ENCODE measurements at places on chromosomes 1 and 21.

DNA sequence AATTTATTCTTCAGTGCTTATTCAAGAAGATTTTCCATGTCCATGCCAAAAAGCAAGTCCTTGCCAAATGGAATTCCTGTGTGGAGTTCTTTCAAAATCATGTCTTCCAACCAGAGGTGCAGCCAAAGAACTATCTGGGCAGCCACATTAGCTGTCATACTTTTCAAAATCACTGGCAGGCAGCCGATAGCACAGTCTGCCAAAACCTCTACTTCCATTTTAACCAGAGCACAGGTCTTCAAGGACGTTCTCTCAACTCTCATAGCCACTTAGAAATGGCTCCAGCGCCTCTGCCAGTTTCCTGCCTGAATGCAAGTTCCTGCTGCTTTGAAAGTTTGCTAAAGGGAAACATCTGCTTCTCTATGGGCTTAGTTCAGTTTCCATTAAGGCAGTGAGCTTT is 975.7 kb upstream of the ADGRL4 start:
- peak; percentile 97 for DNase-seq

DNA sequence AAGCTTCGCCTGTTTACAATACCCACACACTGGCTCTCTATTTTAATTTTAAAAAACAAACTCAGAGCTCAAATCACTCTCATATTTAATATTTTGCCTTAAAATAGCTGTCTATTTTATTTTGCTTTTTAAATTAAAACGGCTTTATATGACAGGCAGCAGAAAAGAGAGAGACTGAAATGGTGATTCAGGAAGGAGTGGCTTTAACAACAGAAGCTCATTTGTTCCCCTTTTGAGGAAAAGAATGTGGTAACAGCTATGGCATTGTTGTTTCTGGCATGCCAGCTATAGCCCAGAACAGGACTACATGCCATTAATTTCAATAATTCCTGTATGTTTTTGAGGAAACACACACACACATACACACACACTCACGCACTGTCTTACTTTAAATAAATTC is 234.2 kb upstream of the PTBP2 start:
- no peak for DNase-seq

DNA sequence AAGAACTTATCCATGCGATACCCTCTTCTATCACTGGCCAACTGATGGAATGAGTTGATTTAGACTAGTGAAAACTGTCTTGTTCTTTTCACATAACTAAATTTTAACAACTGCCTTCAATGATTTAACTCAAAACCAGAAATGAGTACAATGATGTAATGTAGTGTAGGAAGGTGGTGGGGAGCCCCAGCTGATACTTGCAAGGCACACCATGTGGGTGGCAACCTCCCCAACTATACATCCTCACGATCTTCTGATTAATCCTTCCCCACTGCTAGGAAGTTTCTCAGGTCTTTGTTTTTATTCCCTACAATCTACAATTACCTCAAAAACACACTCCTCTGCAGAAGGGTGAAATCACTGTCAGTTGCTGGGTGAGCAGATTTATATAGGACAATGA is 100.7 kb downstream of the KCTD3 start:
- no peak for DNase-seq

DNA sequence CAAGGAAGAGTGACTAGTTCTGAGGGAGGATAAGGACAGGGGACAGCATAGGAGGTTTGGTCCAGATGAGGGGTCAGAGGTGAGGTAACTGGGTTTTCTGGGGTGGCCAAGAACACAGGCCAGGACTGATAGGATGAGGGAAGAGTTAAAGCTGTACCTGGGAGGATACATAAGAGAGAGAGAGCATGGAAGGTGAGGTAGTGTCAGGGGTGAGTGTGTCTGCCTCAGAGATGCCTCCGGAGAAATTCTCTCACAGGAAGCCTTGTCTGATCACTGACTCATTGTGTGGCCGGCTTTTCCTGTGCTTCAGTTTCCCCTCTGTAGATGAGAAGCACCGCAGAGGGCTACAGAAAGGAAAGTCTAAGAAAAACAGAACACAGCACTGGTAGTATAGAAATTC is 40.2 kb downstream of the FASLG start:
- peak; percentile 8 for DNase-seq

DNA sequence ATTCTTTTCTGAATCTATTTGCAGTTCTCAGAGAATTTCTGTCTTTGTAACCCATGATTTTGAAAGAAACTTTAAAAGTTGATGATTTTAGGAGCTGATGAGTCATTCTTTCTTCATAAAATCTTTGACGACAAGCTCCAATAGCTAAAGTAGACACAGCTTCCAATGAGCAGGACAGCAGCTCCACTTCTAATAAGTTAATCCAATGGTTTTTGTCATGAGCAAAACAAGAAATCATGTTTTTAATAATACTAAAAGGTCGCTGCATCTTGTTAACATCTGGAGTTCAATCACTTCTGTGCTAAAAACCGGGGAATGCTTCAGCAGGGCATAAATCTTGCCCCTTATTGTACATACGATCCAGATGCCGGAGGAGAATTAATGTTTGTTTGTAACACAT is 48.9 kb upstream of the GORAB start:
- no peak for DNase-seq

DNA sequence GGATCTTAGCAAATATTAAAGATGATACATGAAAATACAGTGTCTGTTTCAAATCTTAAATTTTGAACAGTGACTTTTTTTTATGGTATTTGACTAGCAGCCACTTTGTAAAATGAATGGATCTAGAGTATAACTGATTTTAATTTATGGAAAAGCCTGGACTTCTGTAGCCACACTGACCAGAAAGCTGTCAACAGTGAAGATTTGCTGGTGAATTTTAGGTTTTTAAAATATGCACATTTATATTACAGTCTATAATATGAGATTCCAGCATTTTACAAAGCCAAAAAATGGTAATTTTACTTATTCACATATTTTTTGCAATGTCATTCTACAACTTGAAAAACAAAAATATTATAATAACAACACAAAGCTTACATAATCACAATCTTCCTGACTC is 131.8 kb downstream of the NEGR1 start:
- no peak for DNase-seq

DNA sequence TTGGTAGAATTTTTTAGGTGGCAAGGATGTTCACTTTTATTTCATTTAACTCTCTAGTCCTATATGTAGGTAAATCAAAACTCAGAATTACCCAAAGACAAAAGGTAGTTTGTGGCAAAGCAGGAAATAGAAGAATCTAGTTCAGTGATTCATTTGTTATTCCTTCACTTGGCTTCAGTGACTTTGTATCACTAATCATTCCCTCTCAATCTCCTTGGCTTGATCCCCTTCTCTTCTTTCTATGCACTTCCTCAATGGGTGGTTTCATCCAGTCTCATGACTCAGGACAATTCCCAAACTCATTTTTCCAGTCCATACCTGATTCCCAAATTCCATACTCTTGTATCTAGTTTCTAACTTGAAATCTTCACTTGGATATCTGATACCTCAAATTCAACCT is 64.9 kb downstream of the PRKACB start:
- DNase-seq = no peak

DNA sequence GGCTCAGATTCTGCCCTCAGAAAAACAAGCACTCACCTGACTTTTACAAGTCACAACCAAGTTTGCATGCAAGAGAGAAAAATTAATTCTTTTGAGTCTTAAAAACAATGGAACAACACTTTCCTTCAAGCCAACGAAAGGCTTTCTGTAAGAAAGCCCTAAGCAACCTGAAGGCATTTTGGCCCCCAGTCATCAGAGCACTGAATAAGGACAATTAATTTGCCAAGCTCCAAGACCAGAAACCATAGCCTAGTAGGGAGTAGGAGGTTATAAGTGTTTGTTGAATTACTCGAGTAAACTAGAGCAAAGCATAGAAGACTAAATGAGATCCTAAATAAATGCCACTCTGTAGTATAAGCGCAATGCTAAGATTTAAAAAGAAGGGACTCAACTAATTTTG is 4.7 kb downstream of the TGFBR3 start:
- no peak for DNase-seq

DNA sequence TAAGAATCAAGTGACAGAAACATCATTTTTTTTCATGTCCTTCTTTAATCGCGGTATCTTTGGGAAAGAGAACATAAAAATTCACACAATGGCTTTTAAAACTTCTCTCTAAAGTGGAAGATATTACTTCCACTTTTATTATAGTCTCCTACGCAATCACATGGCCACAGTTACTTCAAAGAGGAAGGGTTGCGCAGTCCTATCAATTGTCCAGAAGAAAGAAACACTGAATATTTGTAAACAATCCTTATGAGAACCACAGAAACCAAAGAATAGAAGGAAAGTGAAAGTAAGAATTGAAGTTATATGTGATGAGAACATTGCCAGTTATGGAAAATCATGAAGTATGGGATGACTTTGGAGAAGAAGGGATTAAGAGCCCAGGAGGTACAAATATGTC is 32.6 kb downstream of the CFH start:
- no peak for DNase-seq

DNA sequence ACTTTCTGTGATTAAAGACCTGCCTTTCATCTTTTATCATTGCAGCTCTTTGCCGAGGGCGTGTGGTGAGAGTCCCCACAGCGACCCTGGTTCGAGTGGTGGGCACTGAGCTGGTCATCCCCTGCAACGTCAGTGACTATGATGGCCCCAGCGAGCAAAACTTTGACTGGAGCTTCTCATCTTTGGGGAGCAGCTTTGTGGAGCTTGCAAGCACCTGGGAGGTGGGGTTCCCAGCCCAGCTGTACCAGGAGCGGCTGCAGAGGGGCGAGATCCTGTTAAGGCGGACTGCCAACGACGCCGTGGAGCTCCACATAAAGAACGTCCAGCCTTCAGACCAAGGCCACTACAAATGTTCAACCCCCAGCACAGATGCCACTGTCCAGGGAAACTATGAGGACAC is 32.0 kb downstream of the PTGFRN start:
- no peak for DNase-seq

DNA sequence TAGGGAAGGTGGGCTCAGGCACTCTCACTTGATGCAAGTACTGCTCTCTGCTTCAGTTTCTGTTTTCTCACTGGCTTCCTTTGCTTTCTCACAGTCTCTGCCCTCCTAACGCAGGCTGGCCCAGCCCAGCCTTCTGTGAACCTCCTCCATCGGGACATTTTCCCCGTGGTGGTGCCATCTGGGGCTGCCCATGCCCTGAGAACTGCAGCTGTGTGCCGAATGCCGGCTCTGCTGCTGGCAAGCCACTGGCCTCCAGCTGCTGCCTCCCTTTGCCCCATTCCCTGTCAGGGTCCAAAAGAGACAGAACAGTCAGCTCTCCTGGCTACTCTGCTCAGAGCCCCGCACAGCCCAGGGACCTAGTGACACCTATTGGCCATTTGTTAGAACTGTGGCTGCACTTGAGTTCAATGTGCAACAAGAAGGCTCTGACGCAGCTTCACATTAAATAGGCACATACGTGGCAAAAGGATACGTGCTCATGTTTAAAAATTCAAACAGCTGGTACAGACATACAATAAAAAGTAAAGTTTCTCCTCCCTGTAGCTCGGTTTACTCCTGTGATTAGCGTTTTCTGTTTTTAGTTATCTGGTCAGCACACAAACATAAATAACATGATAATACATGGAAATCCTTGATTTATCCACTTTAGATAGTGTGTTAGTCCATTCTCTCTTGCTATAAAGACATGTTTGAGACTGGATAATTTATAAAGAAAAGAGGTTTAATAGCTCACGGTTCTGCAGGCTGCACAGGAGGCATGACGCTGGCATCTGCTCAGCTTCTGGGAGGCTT is 46.6 kb downstream of the FCRL5 start:
- DNase-seq = peak; percentile 27

- DNase-seq = no peak
Observed at GRCh38 chr21:27104846-27105431, 138.1 kb upstream of the ADAMTS5 start.

DNA sequence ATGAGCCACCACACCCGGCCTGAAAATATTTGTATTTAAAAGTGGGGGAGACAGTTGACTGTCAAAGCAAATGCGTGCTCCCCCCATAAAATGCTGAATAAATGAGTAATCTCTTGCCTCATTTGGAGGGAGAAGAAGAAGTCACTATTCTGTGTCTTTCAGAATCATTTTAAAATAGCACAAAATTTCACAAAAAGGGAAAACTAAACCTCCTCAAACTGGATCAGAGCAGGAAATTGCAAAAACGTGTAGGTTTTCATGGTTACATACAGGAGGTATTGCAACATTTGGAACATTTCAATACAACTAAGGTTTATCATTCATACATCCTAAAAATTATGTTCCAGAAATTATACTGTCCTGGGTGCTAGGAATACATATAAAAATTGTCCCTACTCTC is 13.6 kb downstream of the MTF1 start:
- DNase-seq = no peak

DNA sequence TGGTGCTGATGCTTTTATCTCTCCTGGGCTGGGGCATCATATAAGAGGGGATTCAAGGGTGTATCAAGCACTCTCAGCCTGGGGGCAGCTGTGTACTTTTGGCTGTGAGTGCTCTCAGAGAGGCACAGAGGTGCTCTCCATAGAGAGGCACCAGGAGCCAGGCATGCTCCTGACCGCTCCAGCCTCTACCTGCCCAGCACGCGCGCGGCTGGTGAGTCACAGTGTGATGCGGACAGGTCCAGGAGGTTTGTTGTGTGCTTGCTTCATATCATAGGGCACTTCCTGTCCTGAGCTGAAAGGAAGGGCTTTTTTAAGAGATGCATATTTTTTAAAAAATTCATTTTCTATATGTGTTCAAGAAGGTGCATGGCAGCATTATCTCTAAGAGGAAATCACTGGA is 93.6 kb upstream of the BCAR3 start:
- DNase-seq = no peak

DNA sequence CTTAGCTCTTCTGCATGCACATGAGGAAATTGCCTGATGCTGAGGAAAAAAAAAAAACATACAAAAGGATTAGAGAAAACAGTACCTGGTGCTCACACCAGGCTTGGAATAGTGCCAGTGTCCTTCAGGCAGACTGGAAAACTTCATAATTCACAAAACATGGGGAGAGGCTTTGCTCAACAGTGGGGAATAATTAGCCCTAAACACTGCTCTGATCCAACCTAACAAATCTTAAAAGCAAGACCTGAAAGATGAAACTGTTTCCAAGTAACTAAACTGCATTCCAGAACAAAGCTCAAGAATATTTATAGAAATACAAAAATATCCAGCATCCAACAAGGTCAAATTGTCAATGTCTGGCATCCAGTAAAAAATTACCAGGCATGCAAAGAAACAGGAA is 124.8 kb downstream of the AK5 start:
- no peak for DNase-seq

DNA sequence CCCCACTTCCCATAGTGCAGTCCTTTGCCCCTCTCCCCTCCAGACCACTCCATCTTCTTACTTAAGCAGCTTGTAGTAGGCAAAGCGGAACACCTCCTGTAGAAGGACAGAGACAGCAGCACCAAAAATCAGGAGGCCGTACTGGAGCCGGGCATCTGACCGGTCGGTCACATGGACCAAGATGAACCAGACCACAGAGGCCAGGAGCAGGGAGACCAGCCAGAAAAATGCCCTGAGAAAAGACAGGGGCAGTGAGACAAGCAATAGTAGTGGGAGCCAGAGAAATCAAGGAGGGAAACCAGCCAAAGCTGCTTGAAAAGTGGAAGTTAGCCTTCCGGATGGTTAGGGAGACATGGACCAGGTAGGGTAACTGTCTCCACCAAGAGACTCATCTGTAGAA is 920 bp downstream of the APH1A start:
- DNase-seq = no peak

GRCh38 chr1:110506541-110506940 is 12.4 kb downstream of the KCNA10 start:
- no peak for DNase-seq

- peak; percentile 24 for DNase-seq
Observed at GRCh38 chr1:203038217-203038741, 12.0 kb downstream of the PPFIA4 start.
